Heart right ventricle (tissue), 16 donors: ENCODE measurements at places on chromosomes 7 and 10.

GRCh38 chr7:28001896-28002295 lies 178.7 kb downstream of the JAZF1 start:
- DNase-seq: no peak

DNA sequence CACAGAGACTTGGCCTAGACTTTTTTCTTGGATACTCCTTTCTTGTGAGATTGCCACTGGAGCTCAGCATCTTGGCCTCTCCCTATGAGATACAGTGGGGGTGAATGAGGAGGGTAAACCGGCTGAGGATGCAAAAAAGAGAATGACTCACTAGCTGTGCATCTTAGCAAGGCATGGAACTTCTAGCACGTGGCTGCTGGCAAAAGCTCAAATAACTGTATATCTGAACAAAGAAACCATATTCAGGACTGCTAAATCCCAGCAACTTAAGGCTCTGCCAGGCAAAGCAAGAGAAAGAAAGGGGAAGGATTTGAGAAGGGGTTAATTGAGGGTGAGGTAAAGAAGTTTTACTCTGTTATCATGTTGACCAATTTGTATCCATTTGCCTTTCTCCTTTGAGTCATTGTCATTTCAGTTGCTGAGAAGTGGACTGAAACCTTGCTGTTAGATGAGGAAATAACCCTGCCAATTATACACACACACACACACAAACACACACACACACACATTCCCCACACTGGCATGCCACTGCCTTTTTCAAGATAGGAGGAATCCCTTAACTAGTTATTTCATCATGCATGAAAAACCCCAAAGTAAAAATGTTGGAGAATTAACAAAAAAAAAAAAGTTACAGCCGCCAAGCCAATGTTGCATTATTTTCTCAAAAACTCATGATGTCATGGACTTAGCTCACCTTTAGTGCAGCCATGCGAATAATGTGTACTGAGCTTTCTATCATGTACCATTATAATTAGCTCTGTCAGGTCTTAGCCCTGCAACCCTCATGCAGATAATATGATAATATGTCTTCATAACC lies 997.3 kb downstream of the LRMDA start:
- DNase-seq: no peak

- DNase-seq: no peak
Measured at GRCh38 chr10:113264333-113265131, 288.3 kb upstream of the HABP2 start.

GRCh38 chr7:66807736-66808135 lies 67.2 kb downstream of the RABGEF1 start:
- DNase-seq: no peak

- DNase-seq: no peak
Measured at GRCh38 chr10:128929767-128930166, 537.3 kb upstream of the MGMT start.

GRCh38 chr10:21727452-21728168 lies 193.6 kb downstream of the MLLT10 start:
- DNase-seq: no peak

- no peak for DNase-seq
Measured at GRCh38 chr10:61992671-61993668, 91.5 kb downstream of the ARID5B start.

- no peak for DNase-seq
Measured at GRCh38 chr10:2834214-2834613, 233.1 kb upstream of the PFKP start.

DNA sequence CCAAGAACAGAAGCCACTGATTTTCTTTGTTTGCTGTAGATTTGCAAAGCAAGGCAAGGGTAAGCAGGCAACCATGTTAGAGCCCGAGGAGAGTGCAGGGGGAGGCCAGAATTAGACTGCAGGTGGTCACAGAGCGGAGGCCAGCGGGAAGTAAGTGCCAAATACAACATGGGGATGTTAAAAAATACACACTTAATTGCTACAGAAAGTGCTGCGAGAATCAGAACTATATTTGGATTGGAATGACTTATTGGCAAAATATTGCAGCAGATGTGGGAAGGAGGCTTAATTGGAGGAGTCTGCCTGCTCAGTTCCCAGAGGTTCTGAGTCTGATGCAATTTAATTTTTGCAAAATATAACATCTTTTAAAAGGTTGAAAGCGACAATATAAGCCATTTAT lies 49.7 kb upstream of the ADCY1 start:
- DNase-seq: peak; percentile 42

DNA sequence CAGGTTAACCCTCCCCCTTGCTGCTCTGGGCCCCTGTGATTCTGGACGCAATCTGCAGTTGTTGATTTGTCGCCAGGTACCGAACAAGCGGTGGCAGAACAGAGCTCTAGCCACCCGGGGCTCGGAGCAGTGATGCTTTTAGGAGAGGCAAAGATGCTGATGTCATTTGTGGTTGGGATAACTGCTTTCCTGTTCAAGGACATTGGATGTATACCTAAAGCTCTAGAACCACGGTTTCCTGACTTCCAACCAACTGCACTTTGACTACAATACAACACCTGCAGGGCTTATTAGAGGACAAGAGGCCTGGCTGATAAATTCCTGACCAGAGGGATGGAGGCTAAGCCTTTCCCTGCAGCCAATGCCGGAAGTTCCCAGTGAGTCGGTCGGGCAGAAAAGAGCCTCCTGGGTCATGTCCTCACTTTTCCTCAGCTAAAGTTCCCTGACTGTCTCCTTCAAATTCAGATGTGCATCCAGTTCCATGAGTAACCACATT lies 6.5 kb upstream of the RBM20 start:
- DNase-seq: no peak

DNA sequence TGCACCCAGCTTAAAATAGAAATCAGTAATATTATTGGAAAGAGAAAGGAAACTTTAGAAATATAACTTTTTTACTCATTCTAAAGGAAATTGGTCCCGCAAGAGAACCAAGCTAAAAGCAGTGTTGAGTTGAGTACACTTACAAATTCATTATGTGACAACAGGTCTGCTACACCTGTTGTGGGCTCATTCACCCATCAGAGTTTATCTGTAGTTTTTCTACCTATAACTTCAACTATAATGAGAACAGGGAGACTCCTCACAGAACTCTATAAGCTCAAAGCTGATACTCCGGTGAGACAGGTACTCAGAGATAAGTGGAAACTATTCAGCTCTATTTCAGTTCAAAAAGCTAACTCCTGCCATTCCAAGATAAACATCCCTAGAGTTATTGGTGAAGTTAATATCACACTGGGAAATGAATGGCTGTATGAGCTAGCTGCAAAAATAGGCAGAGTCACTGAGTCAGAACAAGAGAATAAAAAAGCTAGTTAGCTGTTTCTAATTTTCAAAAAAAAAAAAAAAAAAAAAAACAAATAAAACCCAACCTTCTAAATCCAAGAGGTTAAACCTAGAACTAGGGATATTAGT lies 121.3 kb downstream of the PPP1R3A start:
- no peak for DNase-seq

- no peak for DNase-seq
Measured at GRCh38 chr7:107909445-107909844, 18.5 kb downstream of the DLD start.
